ENCODE measurements at places on chromosomes 12 and 14.

GRCh38 chr14:49659526-49660455, 24.7 kb upstream of the DNAAF2 start:
- H3K4me1 ChIP-seq, result no peaks in the 10 kb centered on the region
- H3K27ac ChIP-seq, result no peak overlapping the region
- H3K36me3 ChIP-seq, result peaks cover 10% of the 10 kb centered on the region
- no peak for DNase-seq
- no peak overlapping the region for H3K4me3 ChIP-seq

GRCh38 chr14:54481695-54482094, 7.1 kb downstream of the GMFB start:
- no peaks in the 10 kb centered on the region for H3K4me1 ChIP-seq
- H3K36me3 ChIP-seq, result peaks cover 5% of the 10 kb centered on the region
- no peak overlapping the region for H3K4me3 ChIP-seq
- no peak overlapping the region for H3K27ac ChIP-seq

GRCh38 chr14:95507701-95508103, 8.7 kb downstream of the SYNE3 start:
- no peaks in the 10 kb centered on the region for H3K27me3 ChIP-seq
- no peak overlapping the region for H3K4me3 ChIP-seq

DNA sequence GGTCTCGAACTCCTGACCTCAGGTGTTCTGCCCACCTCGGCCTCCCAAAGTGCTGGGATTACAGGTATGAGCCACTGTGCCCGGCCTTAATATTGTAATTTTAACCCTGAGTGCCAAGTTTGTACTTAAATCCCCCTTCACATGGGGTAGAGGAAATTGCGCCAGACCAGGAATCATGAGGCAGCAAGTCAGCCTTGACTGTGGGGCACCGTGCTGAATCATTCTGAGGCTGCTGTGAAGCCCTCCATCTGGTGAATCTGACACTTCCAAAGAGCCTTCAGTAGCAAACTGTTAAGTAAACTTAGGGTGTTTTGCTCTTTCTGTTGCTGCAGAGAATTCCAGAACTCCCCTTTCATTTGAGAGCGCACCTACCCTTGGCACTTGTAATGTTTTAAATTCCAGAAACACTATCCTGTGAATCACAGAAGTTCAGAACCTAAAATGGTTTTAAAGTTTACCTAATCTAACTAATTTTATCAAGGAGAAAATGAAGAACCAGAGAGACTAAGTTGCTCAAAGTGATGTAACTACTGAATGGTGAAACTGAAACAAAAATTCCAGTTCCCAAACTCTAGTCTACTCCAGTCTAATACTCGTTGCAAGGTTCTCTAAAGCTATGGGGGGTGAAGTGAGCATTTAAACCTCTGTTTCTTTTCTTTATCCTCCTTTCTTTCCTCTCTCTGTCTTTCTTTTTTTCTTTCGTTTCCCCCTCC, 7.5 kb downstream of the HEBP1 start:
- no peaks in the 10 kb centered on the region for H3K27me3 ChIP-seq
- H3K36me3 ChIP-seq, result peaks cover 4% of the 10 kb centered on the region
- no peak overlapping the region for H3K4me3 ChIP-seq

GRCh38 chr12:131210506-131211339, 257.0 kb downstream of the ADGRD1 start:
- no peak overlapping the region for H3K27ac ChIP-seq
- H3K4me1 ChIP-seq, result no peaks in the 10 kb centered on the region
- H3K4me3 ChIP-seq, result no peak overlapping the region
- no peak for DNase-seq
- H3K27me3 ChIP-seq, result no peaks in the 10 kb centered on the region
- no peaks in the 10 kb centered on the region for H3K36me3 ChIP-seq
